SHP77 treated with DMSO at 0.1 percent for 48 hours (cell line): ENCODE measurements at places on chromosomes 5 and 9.

DNA sequence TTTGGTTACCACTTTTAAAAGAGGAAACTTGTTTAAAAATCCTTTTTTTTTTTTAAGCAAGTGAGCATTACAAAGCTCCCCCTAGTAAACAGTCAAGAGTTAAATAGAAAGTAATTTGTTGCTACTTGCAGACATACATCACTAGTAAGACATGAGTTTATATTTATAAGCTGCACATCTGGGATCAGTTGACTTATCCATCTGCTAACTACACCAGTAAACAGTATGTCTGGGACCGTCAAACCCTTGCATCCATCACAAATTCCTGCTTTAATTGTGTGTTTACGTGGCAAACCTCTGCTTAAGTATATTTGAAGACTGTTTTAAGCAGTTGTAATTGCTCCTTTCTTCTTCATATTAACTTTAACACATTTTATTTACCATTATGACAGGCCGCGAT lies 146.8 kb downstream of the EBF1 start:
- no peak for DNase-seq

DNA sequence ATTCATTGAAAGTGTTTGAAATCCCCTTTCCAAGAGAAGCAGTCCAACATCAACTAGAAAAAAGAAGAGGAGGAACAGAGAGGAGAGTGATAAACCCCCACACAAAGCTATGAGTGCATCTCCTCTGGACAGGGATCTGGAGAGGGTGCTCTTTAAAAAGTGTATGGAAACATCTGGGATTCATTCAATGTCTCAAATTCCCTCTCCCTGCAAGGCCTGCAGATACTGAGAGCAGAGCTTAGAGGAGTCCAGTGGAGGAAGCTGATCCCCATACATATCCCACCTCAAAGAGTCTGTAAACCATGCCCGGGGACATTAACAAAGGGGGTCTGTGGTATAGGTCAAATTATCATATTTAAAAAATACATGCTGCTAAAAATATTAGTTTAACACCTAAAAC lies 2.2 kb downstream of the SPOCK1 start:
- DNase-seq, result no peak

DNA sequence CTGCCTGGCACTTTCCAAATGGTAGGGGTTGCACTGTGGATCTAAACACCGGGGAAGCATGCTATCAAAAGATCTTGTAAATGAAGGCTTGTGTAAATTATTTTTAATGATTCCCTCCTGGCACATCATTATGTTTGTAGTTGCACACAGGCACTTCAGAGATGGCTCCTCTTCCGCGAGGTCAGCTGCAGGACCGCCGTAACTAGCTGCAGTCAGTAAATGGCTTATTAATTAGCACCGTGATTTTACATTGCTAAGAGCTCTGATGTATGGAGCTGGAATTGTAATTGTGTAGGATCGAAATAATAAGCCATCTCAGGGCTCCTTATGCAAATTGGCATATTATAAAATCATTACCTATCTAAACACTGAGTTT lies 397.6 kb upstream of the IRX1 start:
- no peak for DNase-seq

- DNase-seq, result no peak
Measured at GRCh38 chr9:137612741-137613142, 6.1 kb upstream of the EHMT1 start.

DNA sequence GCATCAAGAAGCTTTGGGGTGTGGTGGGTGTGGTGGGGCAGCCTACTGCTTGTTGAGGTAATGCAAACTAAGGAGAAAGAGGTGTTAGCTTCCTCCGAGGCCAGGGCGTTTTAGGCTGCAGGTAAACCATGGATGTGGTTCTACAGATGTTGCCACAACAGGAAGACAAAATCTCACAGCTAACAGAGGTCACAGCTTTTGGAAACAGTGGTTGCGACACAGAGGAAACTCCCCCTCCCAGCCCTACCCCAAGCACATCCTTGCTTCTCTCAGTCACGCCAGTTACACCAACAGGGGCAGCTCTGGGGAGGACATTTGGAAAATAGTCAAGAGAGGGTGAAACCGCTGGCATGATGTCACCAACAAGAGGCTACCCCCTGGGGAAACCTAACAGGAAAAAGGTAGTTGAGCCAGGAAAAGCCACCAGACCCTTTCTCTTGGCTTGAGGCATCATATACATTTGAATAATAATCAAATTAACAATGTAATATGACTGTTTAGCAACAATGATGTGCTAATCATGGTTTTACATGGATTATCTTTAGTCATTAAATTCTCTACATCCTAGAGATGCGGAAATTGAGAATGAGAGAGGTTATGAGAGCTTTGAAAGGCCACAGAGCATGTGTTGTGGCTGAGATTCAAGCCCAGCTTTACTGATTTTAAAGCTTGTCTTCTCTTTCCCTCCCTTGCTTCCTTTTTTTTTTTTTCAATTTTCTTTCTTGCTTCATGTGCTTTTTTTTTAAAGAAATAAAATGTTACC lies 82.2 kb upstream of the IL12B start:
- DNase-seq, result no peak
